Suprapubic skin (tissue), 4 donors: ENCODE measurements at places on chromosomes 5 and 9. TPM values are rescaled to one million over a fixed set of nuclear protein-coding genes. Genes with fewer than 3 reads are reported as not detected.

GRCh38 chr5:63220244-63220643 lies 641.6 kb downstream of the LRRC70 start:
- no peak for DNase-seq

DNA sequence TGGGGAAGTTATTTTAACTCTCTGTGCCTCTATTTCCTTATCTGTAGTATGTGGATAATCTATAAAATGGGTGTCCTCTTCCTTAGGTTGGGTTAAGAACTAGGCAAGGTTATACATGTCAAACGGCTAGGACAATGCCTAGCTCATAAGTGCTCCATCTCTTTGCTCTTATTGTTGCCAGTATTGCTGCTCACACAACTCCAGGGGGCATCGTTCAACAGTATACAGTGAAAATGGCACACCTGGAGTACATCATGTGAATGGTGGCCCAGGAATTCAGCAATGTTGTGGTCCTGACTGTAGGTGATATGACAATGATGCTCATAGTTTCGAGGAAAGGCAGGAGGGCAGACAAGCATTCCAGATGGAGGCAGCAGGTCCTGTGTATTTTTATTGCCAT lies 30.1 kb downstream of the SLIT3 start:
- no peak for DNase-seq

GRCh38 chr9:94768766-94769165 lies 42.3 kb downstream of the AOPEP start:
- DNase-seq, result no peak

DNA sequence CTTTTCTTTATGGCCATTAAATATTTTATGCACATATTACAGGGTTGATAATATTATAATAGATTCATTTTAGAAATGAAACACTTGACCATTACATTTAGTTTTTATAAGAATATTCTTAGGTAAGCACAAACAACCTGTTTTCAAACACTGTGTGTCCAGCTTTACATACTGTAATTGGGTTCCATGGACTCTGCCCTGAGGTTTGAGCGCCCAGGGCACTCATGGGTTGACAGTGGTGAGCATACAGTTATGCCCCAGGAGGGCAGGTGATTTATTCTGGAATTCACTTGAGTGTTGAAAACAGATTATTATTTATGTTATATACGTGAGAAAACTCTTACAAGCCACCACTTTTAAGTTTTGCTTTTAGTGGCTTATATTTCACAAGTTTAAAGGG lies 33.7 kb downstream of the TRIO start:
- no peak for DNase-seq

The TPPP gene
- 12.7 TPM for total RNA-seq

The GFI1B gene
- not detected for total RNA-seq
